Activated CD4-positive, alpha-beta T cell treated with anti-CD3 and anti-CD28 coated beads, Interleukin-2, Interleukin-4, amounts not matched to agents 100 ng/mL and 50 ng/mL, durations not matched to agents 16 hours and 8 hours (primary cell): ENCODE measurements at places on chromosomes 7 and 10.

DNA sequence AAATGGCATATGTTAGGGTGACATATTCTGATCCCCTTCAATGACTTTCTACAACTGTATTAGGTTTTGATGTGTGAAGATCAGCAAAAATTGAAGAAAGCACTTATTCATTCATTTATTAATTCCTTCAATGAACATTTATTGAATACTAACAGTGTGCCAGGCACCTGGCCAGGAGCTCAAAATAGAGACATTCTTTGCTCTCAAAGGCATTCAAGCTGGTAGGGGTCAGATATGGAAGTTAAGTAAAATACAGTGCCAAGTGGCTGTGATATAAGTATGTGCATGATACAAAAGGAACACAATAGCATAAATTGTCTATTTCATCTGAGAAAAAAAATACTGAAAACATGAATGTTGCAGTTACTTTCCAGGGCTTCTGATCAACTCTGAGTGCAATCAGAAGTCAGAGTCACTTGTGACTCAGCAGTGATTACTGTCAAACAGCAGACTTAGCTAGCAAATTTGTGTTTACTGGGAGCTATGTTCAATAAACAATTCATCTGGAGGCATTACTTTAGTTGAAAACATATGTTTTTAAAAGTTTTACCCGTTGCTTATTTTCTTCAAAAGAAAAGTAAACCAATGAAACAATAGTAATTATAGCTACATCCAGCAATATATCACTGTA is 60.4 kb upstream of the CACNB2 start:
- no peak for DNase-seq

GRCh38 chr7:69953136-69954067 is 355.1 kb downstream of the AUTS2 start:
- no peak for DNase-seq

GRCh38 chr7:87435546-87435945 is 39.9 kb downstream of the ABCB4 start:
- peak; percentile 2 for DNase-seq

DNA sequence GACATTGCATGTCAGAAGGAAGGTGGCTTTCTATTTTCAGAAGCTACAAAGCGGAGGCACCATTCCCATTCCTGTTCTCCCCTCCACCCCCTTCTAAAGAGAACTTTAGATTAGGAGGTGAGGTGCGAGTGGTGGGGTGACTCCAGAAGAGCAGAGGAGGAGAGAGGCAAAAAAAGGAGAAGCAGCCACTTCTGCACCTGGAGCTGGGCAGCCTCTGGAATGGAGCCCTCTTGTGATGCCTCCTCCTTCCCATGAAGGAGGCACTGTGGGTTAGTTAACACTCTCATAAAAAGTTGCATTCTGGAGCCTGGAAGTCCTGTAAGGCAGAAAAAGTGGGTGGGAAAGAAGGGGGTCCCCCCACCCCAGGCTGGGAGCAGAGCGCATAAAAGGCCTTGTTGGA is 4.8 kb downstream of the PTF1A start:
- DNase-seq: no peak

DNA sequence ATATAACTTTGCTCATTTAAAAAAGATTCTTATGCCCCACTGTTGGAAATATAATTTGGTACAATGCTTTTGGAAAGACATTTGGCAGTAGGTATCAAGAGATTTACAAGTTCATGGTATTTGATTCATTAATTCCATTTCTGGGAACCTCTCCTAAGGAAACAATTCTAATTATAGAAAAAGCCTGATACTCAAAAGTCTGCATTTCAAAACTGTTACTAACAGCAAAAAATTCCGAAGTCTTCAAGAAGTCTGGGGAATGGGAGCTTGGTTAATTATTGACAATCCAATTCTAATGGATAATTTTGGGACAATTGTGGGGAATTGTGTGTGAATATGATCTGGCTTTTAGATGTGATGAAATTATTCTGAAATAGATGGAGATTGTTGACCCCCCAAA is 59.6 kb downstream of the HDAC9 start:
- no peak for DNase-seq

DNA sequence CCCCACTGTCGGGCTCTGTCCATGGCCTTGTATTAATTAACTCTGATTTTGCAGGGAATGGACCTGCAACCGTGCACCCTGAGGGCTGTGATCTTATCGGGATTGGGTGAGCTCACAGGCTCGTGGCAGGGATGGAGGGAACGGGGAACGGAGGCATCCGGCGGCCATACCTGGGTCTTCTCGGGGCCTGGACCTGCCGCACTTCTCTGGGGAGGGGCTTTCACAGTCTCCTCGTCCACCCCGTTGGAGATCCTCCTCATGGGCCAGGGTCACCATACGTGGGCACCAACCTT is 57.5 kb upstream of the SHH start:
- DNase-seq: no peak

- DNase-seq: peak; percentile 65
Measured at GRCh38 chr7:37198906-37199485, 249.7 kb downstream of the ELMO1 start.

GRCh38 chr10:3813986-3814837 is 29.2 kb upstream of the KLF6 start:
- no peak for DNase-seq

- DNase-seq: no peak
Measured at GRCh38 chr10:86254081-86254480, 112.5 kb downstream of the GRID1 start.

DNA sequence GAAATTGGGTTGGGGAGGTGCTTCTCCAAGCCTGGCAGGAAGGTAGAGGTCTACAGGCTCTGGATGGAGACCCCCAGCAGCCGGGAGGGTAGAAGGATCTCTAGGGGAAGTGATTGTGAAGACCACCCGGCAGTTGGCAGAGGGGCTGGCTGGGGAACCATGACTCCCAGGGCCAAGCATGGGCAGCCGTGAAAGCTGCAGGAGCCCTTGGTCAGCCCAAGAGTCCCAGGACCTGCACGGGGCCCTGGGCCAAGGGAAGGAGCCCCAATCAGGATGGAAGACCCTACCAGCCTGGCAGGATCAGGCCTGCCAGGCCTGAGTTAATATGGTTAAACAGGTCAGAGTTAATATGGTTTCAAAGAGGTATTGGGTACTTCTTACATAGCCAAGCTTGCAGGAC is 126.3 kb upstream of the NANOS1 start:
- DNase-seq: no peak

DNA sequence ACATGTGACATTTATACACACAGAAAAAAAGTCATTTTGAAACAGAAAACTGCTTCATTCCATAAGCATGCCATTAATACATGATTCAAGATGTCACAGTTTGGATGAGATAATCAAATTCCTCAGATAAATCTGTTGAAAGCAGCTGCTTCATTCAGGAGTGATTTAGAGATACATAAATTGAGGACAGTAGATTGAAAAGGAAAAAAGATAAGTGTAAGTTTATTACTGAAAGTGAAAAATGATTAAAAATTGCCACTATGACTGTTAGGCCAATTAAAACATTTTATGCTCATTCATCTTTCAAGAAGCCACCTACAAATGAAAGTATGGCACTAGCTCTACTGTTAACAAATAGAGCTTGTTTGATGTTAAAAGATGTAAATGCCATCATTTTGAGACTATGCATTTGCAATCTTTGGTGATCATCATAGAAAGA is 136.9 kb upstream of the CDK6 start:
- DNase-seq: no peak

DNA sequence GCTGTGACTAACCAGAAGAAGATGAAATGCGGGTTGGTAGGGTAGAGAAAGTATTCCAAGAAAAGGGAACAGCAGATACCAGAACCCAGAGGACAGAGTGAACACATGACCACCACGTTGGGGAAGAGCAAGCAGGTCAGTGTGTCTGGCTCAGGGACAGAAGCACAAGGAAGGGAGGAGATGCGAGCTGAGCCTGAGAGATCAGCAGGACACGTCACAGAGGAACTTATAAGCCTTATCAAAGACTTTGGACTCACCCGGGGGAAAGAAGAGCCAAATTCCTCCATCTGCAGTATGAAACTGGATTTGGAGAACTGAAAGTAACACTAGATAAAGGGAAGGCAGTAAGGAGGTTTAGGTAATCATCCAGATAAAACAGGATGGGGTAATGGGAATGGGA is 232.1 kb upstream of the NPVF start:
- no peak for DNase-seq

GRCh38 chr7:5211730-5212482 is 21.9 kb downstream of the WIPI2 start:
- DNase-seq: no peak

- no peak for DNase-seq
Measured at GRCh38 chr10:101575580-101576210, 12.4 kb downstream of the POLL start.

DNA sequence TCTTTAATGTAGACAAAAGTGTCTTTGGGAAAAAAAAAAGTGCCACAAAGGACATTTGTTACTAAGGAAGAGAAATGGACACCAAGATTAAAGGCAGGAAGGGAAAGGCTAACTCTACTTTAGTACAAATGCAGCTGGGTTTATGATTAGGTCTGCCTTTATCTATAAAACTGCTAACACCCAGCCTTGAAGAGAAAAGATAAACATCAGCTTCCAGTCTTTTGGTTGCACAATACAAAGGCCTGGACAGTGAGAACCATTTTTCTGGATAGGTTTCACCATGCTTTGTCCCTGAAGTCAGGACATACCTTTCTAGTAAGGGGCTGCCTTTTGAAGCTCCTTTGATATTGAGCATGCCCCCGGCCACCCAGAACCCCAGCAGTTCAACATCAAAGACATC is 45.1 kb downstream of the ZNF248 start:
- no peak for DNase-seq

DNA sequence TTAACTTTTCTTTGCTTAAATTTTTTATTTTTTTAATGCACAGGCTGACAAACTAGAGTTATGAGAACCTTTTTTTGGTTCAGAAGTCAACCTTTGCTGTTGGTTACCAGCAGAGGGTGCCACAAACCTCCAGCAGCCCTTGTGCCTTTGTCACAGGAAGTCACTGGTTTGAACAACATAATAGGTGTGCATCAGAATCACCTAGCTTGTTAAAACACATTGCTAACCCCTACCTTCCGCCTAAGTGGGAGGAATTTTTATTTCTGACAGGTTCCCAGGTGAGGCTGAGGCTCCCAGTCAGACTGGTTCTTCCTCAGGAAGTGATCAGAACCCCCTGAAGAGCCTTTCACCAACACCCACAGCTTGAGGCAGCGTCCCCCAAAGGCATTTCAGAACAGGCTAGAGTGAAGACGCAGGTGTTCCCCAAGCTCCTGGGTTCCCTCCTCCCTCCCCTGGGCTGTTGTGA is 22.6 kb upstream of the VDAC2 start:
- DNase-seq: peak; percentile 66

DNA sequence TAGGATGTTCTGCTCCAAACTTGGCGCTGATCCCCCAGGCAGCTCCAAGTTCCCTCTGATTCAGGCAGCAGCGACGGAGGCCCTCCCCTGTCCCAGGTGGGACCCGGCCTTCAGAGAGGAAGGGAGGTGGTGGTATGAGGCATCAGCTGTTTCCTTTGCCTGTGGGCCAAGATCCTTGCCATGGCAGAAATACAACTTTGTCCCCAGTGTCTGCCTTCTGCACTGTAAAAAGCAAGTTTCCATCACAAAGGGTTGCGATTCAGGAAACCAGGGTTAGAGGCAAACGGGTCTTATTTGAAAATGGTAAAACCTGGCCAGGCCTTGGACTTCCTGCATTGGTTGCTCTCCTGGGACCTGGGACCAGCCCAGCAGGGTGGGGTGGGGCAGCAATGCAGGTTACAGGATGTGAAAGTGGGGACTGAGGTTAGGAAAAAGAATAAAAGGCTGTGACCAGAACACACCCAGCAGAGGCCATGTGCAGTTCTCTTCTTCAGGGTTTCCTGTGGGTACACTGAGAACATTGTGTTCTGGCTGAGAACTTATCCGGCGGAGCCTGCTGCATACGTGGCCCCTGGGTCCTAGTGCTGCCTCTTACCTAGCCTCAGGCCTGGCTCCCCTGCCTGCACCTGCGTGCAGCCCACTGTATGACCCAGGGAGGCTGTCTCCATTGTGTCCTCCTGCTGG is 25.1 kb upstream of the DDIT4 start:
- DNase-seq: peak; percentile 87

DNA sequence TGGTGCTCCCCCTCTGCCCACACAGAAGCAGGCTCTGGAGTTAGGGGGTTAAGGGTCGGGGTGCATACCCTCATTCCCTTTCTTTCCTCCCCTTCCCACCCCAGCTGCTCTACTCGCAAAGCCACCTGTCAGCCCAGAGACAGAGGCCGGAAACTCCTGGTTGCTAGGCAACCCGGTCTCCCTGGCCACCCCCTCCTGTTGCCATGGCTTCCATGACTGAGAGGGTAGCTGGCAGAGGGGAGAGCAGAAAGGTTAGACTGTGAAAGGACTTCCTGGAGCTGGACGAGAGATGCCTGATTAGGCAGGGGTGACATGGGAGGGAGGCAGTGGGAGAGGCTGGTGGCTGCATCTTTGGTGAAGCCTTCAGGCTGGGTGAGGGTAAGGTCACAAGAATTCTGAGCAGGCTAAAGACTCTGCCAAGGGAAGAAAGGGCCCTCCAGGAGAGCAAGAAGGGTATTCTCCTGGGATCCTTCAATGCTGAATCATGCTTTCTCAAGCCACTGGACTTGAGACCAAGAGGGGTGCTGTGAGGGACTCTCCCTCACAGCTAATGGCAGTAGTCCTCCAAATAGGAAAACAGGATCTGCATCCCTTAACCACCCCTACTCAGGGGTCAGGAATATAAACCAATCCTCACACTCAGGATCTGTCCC is 5.4 kb downstream of the PSD start:
- no peak for DNase-seq

DNA sequence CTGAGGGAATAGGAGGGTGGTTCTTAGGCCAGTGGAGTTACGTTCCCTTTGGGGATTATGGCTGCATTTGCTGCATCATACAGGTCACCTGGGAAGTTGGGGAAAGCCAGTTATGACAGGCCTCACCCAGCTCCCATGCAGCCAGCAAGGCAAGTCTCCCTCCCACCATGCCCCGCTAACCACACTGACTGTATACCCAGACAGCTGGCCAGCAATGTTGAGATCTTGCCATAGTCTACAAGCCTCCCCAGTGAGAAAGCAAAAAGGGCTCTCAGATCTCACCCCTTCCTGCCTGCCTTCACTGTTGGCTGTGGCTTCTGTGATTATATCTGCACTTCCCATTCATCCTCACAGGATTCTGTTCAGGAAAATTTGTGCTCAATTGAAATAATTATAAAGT is 133.3 kb upstream of the HGF start:
- DNase-seq: no peak

DNA sequence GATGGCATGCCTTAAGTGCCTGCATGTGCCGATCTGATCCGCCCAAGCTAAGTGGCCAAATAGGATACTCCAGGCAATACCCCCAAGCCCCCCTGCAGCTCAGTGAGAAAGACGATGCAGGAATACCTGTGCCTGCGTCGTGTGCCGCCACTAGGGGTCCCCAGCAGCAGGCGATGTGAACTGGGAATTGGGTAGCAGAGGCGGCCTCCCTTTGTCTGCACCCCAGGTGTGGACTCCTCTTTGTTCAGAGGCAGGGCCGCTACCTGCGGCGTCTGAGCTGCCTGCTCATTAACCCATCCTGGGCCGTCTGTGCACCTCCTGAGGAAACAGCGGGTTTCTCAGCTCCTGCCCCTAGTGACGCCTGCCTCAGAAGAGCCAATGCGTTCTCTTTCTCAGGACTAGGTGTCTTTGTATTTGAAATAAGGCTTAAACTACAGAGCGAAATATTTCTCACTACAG is 4.8 kb upstream of the CHN2 start:
- DNase-seq: peak; percentile 35
